ENCODE measurements at places on chromosomes 7 and 10.

DNA sequence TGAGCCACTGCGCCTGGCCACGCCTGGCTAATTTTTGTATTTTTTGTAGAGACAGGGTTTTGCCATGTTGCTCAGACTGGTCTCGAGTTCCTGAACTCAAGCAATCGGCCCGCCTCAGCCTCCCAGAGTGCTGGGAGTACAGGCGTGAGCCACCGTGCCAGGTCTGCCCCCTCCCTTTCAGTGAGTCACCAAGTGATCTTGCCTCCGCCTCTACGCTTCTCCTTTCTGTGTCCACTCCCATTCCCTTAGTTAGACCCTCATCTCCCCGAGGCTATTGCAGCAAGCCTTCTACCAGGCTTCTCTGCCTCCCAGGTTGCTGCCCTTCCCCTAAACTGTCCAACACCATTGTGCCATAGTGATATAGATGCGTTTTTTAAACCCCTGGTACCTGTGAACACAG, 32.9 kb downstream of the CDC123 start:
- H3K4me1 ChIP-seq: no peaks in the 10 kb centered on the region
- H3K27me3 ChIP-seq: no peaks in the 10 kb centered on the region
- no peak overlapping the region for H3K27ac ChIP-seq
- no peak for DNase-seq
- H3K36me3 ChIP-seq: peaks cover 10% of the 10 kb centered on the region
- no peak overlapping the region for H3K4me3 ChIP-seq

DNA sequence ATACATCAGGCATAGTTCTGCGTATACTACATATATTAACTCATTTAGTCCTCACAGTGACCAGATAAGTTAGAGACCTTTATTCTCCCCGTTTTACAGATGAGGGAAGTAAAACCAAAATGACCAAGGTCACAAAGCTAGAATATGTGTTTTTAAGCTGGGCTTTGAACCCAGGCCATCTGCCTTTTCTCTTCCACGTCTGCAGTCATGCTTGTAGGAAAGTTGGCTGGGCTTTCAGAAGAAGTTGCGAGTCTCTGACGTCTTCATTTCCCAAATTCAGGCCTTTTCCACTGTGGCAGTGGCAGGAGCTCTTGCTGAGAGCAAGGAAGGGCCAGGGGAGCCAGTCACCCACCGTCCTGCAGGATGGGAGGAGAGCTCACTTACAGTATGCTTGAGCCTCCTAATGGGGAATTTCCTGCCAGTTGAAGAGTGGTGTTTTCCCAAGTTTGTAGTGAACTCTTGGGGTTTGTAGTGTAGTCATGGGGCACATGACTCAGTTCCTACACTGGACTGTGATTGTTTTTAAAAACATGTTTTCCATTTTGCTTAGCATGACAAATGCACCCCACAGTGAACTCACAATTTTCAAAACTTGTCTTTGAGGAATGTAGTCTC, 34.2 kb downstream of the CYP17A1 start:
- DNase-seq: no peak
- peaks cover 3% of the 10 kb centered on the region for H3K36me3 ChIP-seq
- peaks cover 9% of the 10 kb centered on the region for H3K4me1 ChIP-seq
- no peak overlapping the region for H3K4me3 ChIP-seq
- H3K27ac ChIP-seq: no peak overlapping the region

- no peaks in the 10 kb centered on the region for H3K4me1 ChIP-seq
- H3K27me3 ChIP-seq: no peaks in the 10 kb centered on the region
- DNase-seq: peak; percentile 42
- no peak overlapping the region for H3K4me3 ChIP-seq
Observed at GRCh38 chr10:97762816-97763215, 9.0 kb downstream of the SFRP5 start.

DNA sequence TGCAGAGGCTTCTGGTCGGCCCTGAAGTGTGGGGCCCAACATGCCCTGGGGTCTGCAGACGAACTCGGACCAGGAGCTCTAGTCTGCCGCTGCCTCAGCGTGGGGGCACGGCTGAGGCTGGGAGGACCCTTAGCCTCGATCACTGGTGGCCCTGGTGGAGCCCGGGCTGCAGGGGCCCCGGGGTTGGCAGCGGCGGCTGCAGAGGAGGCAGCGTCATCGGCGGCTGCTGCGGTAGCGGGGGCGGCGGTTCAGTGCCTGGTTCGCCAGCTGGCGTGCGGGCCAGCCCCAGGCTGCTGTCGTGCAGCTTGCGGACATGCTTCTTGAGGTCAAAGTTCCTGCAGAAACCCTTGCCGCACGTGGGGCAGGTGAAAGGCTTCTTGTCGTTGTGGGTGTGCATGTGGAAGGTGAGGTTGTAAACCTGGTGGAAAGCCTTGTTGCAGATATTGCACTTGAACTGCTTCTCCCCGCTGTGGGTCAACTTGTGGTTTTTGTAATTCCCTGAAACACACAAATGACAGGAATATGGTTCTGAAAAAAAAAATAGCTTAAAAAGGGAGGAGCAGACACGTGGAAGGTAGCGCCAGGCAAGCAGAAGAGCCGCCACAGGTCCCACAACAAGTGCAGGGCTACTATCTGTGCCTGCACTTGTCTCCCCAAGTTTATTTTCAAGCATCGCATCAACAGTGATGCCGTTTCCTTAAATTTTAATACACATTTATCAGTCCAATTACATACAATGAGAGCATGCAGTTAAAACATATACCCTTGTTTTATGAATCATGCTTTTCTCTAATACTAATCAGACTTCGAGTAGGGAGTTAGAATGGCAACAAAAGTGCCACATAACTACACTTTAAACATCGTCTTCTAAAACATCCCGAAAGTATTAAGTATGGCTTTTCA, 2.4 kb downstream of the FEZF1 start:
- peak overlapping the region; percentile 64 for H3K27ac ChIP-seq
- no peak overlapping the region for H3K4me3 ChIP-seq
- no peaks in the 10 kb centered on the region for H3K36me3 ChIP-seq

GRCh38 chr7:3544202-3544601, 243.2 kb downstream of the SDK1 start:
- peaks cover 5% of the 10 kb centered on the region for H3K4me1 ChIP-seq
- H3K27ac ChIP-seq: no peak overlapping the region
- H3K36me3 ChIP-seq: no peaks in the 10 kb centered on the region
- DNase-seq: no peak

GRCh38 chr10:5666008-5666840, at the start of gene ASB13:
Gene ASB13, minus strand, starts transcription at chr10:5666595. Its CDS starts 44 bp downstream, at chr10:5666551.
- peak; percentile 56 for DNase-seq
- H3K4me1 ChIP-seq: peaks cover 4% of the 10 kb centered on the region
- peak within 1 kb of the TSS; percentile 59 for H3K4me3 ChIP-seq
- H3K36me3 ChIP-seq: no peaks in the 10 kb centered on the region
- no peak within 1 kb of the TSS for H3K27ac ChIP-seq
- H3K27me3 ChIP-seq: peaks cover 27% of the 10 kb centered on the region

DNA sequence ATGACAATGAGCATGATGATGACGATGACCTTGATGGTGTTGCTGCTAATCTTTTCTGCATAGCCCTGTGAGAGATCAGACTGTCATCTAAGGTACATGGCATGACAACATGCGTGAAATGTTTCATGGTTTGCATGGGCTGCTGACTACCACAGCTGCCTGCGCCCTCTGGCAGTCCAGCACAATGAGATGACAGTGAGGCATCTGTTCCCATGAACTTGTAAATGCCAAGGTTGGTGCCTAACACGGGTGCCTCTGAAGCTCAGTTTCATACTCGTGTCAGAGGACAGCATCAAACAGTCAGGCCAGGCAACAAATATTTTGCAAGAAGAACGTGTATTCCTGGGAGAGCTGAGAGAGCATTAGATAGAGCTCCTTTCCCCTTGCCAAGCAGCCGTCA, 122.0 kb upstream of the PRKCQ start:
- no peak overlapping the region for H3K27ac ChIP-seq
- no peak for DNase-seq
- no peaks in the 10 kb centered on the region for H3K36me3 ChIP-seq
- no peaks in the 10 kb centered on the region for H3K27me3 ChIP-seq
- H3K4me1 ChIP-seq: no peaks in the 10 kb centered on the region
- no peak overlapping the region for H3K4me3 ChIP-seq

- no peaks in the 10 kb centered on the region for H3K4me1 ChIP-seq
- no peak overlapping the region for H3K4me3 ChIP-seq
- H3K27me3 ChIP-seq: no peaks in the 10 kb centered on the region
- no peak overlapping the region for H3K27ac ChIP-seq
Observed at GRCh38 chr7:117837841-117838240, 35.4 kb downstream of the CTTNBP2 start.

- no peak for DNase-seq
- no peaks in the 10 kb centered on the region for H3K4me1 ChIP-seq
- no peak overlapping the region for H3K27ac ChIP-seq
- H3K27me3 ChIP-seq: no peaks in the 10 kb centered on the region
Observed at GRCh38 chr10:129057856-129058663, 409.0 kb upstream of the MGMT start.

DNA sequence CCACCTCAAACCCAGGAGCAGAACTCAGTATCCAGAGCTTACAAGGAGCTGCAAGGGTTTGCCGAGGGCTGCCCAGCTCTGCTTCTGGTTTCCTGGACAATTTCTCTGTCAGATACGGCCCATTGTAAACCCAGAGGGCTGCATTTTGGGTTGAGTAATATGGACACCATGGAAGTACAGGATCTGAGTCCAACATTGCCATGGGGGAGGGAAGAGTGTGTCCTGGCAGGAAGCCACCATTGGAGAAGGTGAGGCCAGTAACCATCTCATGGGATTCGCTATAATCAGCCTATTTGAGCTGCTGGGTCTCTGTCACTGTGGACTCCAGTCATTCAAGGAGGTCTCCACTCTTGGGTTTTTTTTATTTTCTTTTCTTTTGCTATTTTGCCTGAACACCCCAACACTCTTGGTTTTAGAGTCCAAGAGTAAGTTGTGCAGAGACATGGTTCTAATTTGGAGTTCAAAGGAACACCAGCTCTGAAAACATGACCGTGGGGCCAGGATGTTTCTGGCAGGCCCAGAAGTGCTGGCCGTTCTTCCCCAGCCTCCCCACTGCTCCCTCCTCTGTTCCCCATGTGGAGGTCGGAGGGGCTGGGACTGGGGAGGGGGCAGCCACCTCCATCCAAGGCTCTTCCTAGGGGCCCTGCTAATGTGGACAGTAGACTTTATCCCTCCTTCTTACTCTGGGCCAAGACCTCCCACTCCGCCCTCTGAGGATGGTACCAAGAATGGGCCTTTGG, 46.2 kb downstream of the CHST3 start:
- peak overlapping the region; percentile 60 for H3K27ac ChIP-seq
- no peak overlapping the region for H3K4me3 ChIP-seq
- DNase-seq: no peak
- no peaks in the 10 kb centered on the region for H3K27me3 ChIP-seq
- H3K36me3 ChIP-seq: peaks cover 4% of the 10 kb centered on the region

GRCh38 chr10:44384601-44385025, 284 bp downstream of the CXCL12 start:
- no peaks in the 10 kb centered on the region for H3K36me3 ChIP-seq
- peaks cover 17% of the 10 kb centered on the region for H3K27me3 ChIP-seq
- H3K27ac ChIP-seq: no peak overlapping the region
- H3K4me3 ChIP-seq: no peak overlapping the region
- DNase-seq: no peak

DNA sequence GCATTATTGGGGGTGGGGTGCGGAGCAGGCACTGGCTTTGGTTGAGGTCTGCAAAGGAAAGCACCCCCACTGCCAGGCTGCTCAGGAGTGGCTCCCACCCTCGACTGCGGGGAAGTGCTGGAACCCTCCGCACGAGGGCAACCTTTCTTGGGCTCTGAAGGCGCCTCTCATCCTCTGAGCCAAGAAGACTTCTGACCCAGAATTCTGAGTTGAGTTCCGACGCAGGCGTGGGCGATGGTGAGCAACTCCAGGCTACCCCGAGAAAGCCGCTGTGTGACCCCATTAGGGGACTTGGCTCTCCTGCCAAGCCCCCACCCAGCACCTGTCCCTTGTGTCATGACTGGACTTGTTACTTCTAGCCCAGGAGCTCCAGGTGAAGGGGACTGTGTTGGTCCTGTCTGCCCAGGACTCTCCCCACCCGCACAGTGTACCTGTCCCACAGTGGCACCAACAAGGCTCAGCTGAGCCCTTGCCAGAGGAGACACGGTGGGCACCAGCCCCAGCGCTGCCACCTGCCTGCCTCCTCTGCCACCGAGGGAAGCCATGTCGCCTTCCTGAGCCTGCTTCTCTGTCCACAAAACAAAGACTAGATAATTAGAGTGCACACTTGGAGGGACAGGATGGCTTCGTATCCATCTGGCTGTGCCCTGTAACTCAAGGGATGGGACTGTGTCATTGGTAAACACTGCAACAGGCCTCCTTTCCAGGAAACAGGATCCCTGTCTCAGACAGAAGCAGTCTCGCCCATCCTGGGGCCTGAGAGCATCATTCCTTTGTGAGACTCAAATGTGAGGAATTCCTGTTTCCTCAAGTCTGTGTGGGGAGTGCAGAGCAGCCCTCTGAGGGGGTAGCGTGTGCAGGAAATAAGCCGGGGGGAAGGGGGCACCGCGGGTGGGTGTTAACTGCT, 128.8 kb downstream of the LHPP start:
- no peak overlapping the region for H3K27ac ChIP-seq
- H3K36me3 ChIP-seq: no peaks in the 10 kb centered on the region
- H3K4me1 ChIP-seq: peaks cover 3% of the 10 kb centered on the region
- DNase-seq: no peak
- H3K27me3 ChIP-seq: no peaks in the 10 kb centered on the region
- H3K4me3 ChIP-seq: no peak overlapping the region

GRCh38 chr10:1465418-1465911, 271.9 kb downstream of the ADARB2 start:
- peaks cover 2% of the 10 kb centered on the region for H3K27me3 ChIP-seq
- H3K36me3 ChIP-seq: peaks cover 2% of the 10 kb centered on the region
- no peak for DNase-seq

DNA sequence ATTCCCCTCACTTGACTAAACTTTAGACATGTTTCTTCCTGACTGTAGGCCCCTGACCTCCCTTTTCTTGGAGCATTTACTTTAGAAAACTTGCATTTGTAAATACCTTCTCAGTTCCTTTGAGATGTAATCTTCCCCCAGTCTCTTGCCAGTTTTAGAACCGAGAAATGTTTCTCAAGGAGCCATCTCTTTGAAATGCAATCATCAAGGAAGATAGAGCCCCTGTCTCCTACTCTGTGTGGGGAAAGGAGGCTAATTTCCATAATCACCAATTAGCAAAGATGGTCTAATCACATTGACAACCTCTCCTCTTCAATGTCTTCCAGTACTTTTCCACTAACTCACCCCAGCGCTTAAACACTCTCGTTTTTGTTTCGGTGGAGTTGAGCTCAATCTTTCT, 70.0 kb upstream of the SMIM30 start:
- no peak for DNase-seq
- no peaks in the 10 kb centered on the region for H3K36me3 ChIP-seq
- no peaks in the 10 kb centered on the region for H3K4me1 ChIP-seq
- H3K27ac ChIP-seq: no peak overlapping the region

DNA sequence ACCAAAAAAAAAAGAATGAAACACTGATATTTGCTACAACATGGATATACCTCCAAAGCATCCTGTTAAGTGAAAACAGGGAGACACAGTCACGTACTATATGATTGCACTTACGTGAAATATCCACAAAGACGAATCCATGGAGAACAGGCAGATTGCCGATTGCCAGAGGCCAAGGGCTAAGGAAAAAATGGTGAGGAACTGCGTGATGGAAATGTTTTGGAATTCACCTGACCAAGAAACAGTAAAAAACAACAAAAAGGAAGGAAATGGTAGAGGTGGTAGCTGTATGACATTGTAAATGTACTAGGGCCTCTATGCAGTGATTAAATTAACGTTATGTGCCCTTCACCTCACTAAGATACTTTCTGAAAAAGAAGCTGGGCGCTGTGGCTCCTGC, 44.1 kb upstream of the GTF2IRD1 start:
- no peaks in the 10 kb centered on the region for H3K4me1 ChIP-seq
- no peak overlapping the region for H3K4me3 ChIP-seq
- H3K27me3 ChIP-seq: no peaks in the 10 kb centered on the region
- peaks cover 2% of the 10 kb centered on the region for H3K36me3 ChIP-seq
- no peak for DNase-seq

GRCh38 chr10:127117125-127117524, 79.3 kb downstream of the INSYN2A start:
- no peaks in the 10 kb centered on the region for H3K4me1 ChIP-seq
- DNase-seq: peak; percentile 65
- H3K36me3 ChIP-seq: no peaks in the 10 kb centered on the region
- H3K4me3 ChIP-seq: no peak overlapping the region
- no peak overlapping the region for H3K27ac ChIP-seq
- no peaks in the 10 kb centered on the region for H3K27me3 ChIP-seq

Measured in neuronal stem cell (in vitro differentiated cells).